LHCN-M2 (cell line): ENCODE measurements at places on chromosomes 5 and 9.

GRCh38 chr9:129938291-129938979 lies 103.2 kb downstream of the USP20 start:
- DNase-seq = no peak

DNA sequence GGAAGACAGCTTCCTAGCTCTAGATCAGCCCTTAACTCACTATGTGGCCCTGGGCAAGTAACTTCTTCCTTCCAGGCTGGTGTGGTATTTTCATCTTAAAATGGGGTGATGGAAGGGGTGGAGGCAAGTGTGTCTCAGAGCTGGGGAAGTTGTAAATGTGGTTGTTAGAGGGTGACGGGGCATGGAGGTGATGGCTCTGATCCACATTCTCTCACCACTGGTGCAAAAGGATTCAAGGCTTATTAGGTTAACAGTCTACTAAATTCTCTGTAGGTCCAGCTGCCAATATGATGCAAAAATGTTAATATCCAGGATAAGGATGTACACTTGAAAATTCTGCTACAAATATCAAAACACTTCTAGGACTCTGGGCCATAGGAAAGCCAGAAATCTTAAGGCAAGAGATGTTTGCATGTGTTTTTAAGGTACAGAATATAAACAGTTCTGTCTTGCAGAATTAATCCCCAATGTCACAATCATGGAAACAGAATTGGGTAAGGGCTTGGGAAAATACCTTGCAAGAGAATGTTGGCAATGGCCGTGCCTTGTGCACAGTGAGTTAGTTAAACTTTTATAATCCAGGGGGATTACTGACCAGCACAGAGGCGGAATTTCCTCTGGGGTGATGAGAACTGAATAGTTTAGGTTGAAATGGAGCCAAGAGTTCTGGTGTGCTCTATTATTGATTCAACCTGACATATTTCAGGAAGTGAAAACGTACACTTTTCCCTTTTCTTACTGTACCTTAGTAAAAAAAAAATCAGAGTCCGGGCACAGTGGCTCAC lies 19.8 kb downstream of the TNFSF15 start:
- no peak for DNase-seq

DNA sequence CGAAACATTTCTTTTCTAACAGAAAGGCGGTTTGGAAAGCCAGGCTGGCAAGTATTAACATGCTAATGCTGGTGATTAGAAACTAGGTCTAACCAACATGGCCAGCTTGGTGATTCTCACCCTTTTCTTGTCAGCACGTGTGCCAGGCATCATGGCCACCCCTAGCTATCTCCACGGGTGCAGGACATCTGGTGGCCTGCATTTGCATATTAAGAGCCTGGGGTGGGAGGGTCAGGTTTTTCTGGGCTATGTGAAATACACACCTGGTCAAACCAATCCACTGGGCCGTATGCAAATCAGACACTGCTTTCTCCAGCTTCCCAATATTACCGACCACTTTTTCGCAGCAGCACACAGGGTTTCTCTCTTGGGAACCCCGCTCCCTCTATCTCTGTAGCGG lies 612.1 kb downstream of the PTPRD start:
- no peak for DNase-seq

GRCh38 chr9:90505695-90506094 lies 136.9 kb downstream of the DIRAS2 start:
- no peak for DNase-seq

DNA sequence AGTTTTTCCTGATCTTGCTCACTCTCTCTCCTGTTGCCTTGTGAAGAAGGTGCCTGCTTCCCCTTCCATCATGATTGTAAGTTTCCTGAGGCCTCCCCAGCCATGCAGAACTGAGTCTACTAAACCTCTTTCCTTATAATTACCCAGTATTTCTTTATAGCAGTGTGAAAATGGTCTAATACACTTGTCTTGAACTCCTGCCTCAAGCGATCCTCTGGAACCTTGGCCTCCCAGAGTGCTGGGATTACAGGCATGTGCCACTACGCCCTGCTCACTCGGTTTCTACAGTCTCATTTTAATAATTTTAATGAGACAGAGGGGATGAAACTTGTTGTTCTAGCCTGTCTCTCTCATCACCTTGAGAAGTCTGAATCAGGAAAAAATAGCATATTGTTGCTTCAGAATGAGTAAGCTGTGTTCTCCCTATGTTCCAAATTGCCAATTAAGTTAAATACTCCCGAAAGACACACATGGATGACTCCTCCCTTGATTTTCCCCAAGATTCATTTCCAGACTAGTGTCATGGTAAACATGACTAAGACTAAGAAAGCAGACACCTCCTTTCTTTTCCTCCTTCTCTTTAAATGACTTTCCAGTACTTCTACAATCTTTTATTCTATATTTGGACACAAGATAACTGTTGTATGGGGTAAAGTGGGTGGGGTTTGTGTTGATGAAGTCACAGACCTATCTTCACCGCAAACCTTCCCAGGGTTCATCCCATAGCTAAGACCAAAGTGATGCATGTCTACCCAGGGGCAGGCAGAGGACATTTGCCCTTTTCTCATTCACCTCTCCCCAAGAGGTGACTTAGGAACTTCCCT lies 7.8 kb upstream of the DNAJC18 start:
- DNase-seq = peak; percentile 37

- DNase-seq = no peak
Measured at GRCh38 chr9:83476513-83476912, 61.7 kb downstream of the FRMD3 start.

- DNase-seq = no peak
Measured at GRCh38 chr9:82923092-82923911, 139.6 kb downstream of the RASEF start.

DNA sequence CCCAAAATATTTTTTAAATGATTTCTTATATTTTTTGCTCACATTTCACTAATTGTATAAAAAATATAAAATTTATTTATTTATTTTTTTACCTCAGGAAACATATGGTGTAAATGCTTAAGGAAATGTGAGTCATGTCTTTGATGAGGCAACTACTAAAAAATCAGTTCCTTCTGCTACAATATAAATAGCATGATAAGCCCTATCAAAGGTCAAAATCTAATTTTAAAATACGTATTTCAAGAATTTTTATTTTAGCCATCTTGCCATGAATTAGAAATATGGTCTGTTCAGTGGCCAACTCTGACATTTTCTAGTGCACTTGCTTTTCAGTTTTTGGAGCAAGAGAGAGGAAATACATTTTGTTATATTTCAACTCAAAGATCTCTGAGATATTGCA lies 50.5 kb downstream of the PDE4D start:
- peak; percentile 42 for DNase-seq

DNA sequence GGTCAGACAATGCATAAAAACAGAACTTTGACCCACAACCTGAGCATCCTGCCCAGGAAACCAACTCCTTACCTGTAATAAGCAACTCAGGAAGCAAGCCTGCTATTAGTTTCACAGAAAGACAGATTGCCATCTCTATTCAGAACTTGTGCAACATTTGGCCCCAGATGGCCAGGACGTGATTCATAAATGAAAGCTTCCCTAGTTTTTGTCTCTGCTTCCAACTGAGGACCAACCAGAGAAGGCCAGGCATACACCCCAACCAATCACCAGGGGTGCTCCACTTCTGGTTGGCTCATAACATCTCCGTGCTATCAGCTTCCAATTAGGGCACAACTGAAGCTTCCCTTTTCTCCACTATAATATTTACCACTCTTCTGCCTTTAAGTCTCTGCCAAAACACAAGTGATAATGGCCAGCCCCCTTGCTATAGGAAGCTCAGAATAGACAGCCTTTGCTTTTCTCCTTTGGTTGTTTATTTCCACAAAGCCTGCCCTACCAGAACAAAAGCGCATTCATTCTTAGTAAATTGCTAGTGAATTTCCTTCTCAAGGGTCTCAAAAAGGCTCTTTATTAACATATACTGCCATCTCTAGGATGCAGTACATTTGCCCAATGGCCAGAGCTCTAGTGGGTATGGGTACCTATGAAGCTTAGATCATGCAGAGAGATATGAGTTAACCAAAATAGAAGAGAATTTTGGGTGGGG lies 289.7 kb upstream of the DAP start:
- peak; percentile 8 for DNase-seq

DNA sequence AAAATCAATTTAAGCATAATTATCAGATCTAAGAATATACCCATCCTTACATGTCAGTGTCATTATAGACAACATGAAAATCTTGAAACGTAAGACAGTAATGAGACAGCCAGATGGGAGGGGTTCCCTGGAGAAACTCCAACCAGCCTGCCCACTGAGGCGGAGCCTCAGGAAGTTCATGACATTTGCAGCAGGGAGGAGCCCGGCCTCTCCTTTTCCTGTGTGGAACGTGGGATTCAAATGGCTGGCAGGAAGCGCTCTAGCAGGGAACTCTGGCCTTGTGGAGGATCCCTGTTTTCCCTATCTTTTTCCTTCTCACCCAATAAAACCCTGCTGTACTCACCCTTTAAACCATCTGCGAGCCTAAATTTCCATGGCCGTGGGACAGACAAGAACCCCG lies 176.6 kb upstream of the KCNN2 start:
- no peak for DNase-seq

- no peak for DNase-seq
Measured at GRCh38 chr5:10760921-10761184, 181 bp downstream of the DAP start.

DNA sequence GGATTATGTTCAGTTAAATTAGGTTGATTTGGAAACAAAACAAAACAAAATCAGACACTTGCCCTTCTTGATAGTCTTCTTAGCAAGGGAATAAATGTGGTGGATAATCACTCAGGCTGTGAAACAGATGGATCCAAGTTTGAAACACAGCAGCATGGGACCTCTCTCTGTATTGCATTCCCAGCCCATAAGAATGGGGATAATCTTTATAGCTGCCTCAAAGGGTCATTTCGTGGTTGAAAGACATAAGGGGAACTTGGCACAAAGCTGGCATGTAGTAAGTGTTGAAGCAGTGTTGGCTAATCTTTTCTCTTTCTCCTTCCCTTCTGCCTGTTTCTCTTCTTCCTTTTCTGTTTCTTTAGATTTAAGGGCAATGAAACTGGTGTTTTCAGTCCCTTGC lies 333.9 kb upstream of the TLE4 start:
- peak; percentile 10 for DNase-seq

DNA sequence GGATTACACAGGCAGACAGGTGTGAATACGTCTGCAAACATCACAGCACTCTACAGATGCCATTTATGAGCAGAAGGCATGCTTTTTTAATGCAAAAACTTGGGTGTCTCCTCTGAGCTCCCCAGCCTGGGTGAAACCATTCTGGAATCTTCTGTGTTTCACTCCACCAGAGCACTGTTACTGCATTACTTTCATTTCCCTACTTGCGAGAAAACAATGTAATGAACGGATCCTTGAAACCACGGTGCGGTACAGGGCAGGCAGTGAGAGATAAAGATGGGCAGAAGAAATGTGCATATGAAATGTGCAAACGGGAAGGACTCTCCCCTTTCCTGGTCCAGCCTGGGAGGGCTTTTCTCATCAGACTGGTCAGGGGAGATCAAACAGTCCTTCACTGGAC lies 584.3 kb upstream of the KLF4 start:
- no peak for DNase-seq

GRCh38 chr5:169283887-169284286 lies 17.1 kb downstream of the SLIT3 start:
- DNase-seq = no peak

- DNase-seq = peak; percentile 45
Measured at GRCh38 chr5:122415030-122415800, 103.2 kb downstream of the SNCAIP start.

DNA sequence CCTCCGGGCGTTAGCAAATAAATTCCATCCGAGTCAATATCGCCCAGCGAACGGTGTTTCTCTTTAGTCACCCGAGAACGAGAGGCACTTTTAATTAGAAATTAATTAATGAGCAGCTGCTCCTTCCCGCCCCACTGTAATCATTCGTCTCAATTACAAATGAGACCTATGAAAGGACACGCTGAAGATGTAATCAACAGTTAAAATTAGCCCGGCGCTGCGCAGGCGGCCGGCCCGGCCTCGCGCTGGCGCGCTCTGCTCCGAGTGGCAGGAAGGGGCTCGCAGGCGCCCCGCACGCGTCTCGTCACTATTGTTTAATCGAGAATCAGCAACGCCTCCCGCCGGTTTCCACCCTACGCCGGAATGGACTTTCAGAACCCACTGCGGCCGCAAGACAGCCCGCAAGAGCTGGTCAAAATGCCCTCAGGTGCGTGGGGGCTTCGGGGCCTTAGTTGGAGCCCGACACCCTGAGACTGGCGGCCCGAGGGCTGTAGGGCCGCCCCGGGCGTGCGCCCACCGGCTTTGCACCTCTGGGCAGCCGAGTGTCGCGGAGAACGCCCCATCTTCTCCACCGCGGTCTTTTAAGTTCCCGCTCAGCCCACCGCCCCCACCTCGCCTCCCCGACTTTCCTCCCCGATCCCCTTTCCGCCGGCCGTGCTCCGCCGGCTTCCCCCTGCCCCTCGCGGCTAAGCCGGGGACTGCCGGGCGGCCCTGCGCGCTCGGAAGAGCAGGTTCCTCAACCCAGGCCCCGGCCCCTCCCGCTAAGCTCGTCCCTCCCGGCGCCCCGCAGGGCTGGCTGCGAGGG lies 597 bp upstream of the IRX4 start:
- DNase-seq = no peak

GRCh38 chr5:143474616-143475015 lies 71.1 kb upstream of the NR3C1 start:
- no peak for DNase-seq

DNA sequence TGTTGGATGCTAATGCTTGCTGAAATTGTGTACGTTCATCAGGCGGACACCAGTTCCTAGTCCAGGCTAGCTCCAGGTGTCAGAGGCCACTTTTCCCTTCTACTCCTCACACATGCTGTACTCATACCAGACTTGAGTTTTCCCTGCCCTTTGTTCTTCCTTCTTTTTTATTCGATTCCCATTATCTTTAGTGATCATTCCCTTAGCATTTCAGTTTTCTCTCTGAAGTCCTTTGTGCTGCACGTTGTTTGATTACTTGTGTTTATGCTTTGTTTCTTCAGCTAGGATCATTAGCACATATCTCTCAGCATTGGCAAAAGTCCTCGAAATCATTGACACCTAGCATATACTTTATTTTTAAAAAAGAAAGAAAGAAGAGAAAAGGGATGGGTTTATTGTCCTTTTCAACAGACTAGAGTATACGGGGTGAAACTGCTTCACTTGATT lies 409 bp upstream of the COX7C start:
- no peak for DNase-seq

- peak; percentile 83 for DNase-seq
Measured at GRCh38 chr9:70435948-70436347, 21.5 kb upstream of the KLF9 start.

DNA sequence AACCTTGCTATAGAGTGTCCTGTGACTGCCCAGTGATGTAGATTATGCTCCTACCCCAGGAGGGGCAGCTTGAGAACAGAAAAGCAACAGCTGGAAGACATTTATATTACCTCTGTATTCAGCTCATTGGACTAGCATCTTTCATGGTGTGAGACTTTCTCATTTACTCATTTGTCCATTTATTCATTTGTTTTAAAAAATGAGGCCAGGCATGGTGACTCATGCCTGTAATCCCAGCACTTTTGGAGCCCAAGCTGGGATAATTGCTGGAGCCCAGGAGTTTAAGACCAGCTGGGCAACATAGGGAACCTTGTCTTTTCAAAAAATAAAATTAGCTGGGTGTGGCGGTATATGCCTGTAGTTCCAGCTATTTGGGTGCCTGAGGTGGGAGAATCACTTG lies 130.0 kb upstream of the LHFPL2 start:
- DNase-seq = peak; percentile 89

- DNase-seq = peak; percentile 44
Measured at GRCh38 chr5:34603378-34603777, 52.8 kb upstream of the RAI14 start.
